ENCODE measurements at places on chromosomes 13 and 19. TPM values are rescaled to one million over a fixed set of nuclear protein-coding genes. Genes with fewer than 3 reads are reported as not detected.

The ZNF625 gene
- 13.3 TPM for total RNA-seq

The SOX1 gene
- not detected for total RNA-seq

The CCDC9 gene
- total RNA-seq, result 7.2 TPM

The PCDH20 gene
- total RNA-seq, result not detected

The LRRC4B gene
- total RNA-seq, result 0.07 TPM

The LILRB5 gene
- total RNA-seq, result 0.07 TPM

The ZNF579 gene
- 5.1 TPM for total RNA-seq

The CEACAM3 gene
- not detected for total RNA-seq

The MEIS3 gene
- total RNA-seq, result not detected

The KLK3 gene
- not detected for total RNA-seq

The ANKRD27 gene
- total RNA-seq, result 48.2 TPM

The SMIM24 gene
- total RNA-seq, result not detected

The IFNL1 gene
- total RNA-seq, result not detected

The CGB1 gene
- total RNA-seq, result not detected

Measured in thoracic aorta endothelial cell (primary cell).